ENCODE measurements at places on chromosomes 7 and 10.

GRCh38 chr7:80026766-80027165, 107.9 kb upstream of the GNAI1 start:
- no peak for DNase-seq

DNA sequence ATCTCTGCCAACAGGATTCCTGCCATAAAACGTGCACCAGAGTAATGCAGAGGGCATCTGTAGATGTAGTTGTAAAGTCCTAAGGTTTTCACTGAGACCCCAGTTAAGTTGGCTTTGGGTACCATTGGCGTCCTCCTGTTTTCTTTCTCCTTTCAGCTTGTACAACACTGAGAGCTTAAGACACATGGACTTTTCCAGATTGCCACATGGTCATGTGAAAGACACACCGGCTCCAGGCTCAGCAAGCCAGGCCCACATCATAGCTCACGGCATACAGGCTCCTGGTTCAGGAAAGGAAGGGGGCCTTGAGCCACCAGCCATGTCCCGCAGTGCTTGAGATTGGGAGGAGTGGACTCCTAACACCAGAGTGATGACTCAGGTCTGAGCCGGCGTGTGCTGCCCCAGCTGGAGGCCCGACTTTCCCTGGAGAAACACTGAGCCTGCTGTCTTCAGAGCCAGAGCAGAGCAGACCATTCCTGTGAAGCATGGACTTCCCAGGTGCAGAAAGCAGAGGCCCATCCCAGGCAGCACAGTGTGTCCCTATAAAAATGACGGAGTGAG, 252.7 kb downstream of the PRPF18 start:
- DNase-seq: no peak

- DNase-seq: no peak
Observed at GRCh38 chr10:52751337-52751736, 21.2 kb downstream of the MBL2 start.

GRCh38 chr10:78547397-78547796, 513.7 kb downstream of the RPS24 start:
- no peak for DNase-seq

DNA sequence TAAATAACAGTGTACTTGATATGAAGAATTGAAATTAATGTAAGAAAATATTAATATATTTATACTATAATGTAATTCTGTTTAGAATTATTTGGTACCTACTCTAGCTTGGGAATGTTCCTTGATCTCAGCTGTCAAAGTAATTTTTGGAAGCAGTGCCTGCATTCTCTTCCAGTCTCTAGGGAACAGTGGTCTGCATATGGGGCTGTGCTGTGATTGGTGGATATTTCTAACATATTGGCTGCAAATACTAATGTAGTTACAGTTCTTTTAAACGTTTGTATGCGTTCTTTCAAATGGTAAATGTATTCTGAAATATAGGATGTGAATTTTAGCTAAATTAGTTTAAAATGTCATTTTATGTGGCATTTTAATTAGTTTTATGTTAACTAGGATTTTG, 87.2 kb downstream of the PHF14 start:
- DNase-seq: no peak

DNA sequence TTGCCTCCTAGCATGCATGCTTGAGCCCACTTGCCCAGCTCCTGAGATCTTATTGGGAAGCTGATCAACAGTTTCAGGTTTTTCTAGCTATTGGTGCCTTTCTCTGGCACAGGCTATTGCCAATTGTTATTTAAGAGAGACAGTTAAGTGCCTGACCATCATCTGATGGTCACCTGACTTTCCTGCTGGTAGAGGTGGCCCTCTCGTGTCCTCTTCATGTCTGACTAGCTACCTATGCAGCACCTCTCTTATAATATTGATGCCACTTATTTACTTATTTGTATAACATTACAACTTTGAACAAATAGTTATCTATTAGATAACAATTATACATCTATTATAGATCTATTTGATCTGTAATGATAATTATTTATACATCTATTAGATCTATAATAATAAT, 205.9 kb upstream of the SEMA3D start:
- no peak for DNase-seq

GRCh38 chr10:103677486-103678177, 177.7 kb downstream of the SH3PXD2A start:
- DNase-seq: no peak

Measured in activated CD4-positive, CD25-positive, alpha-beta regulatory T cell treated with anti-CD3 and anti-CD28 coated beads, Interleukin-2, amount 50 U/mL, for 16 hours (primary cell).